ELF-1 (cell line): ENCODE measurements at places on chromosomes 7 and 10.

DNA sequence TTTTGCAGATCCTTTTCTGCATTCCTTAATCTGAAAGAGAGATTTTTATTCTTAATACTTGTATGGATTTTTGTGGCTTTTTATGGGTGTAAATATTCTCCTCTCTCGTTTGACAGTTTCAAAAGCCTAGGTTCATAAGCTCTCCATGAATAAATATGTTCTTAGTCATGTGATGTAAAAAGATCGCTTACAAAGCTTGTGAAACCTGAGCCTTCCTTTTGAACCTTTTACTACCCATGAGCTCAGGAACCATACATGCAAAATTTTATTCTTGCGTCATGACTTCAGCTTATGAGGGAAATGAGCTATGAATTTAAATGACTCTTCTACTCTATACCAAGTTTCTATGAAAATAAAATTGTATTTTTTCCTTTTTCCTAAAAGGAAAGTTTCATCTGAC is 98.7 kb downstream of the POLL start:
- DNase-seq, result no peak

GRCh38 chr7:120583899-120584586 is 273.9 kb downstream of the TSPAN12 start:
- DNase-seq, result no peak

DNA sequence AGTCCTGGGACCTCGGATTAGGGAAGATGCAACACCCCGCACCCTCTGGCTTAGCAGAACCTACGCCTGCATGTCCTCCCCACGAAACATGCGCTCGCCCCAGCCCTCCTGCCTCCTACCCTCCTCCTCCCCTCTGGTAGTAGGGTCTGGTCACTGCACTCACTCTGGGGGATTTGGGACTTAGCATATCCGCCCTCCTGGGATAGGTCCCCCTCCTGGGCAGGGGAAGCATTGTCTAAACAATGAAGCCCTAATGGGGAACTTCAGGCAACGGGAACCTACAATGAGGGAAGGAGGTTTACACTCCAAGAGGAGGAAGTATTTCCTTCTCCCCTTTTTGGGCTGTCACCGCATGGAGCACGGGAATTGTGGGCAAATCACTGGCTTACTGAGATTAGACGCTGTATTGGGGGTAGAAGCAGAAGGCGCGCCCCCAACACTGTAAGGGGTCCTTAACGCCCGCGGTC is 892 bp downstream of the CRHR2 start:
- no peak for DNase-seq

DNA sequence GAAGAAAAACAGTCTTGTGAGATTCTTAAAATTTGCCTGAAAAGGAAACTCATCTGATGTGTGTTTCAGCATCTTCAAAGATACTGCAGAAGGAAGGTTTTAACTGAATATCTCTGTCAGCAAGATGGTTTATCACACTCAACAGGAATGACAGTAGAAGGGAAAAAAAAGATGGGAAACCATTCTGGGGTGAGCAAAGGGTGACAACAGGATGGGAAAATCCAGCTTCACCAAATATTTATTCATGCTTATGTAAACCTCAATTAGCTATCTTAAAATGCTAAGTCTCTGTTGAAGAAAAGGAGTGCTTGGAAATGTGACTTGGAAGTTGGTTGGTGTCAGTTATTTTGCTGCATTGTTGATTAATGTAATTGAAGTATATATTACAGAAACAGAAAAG is 82.2 kb downstream of the FZD1 start:
- DNase-seq, result no peak

- DNase-seq, result no peak
These were observed 610.6 kb upstream of the FOXK1 start for GRCh38 chr7:4071370-4072058.

GRCh38 chr7:75878312-75878768 is 494 bp upstream of the RHBDD2 start:
- no peak for DNase-seq

GRCh38 chr10:94014304-94014703 is 20.6 kb downstream of the PLCE1 start:
- DNase-seq, result no peak

GRCh38 chr10:103733045-103733419 is 122.3 kb downstream of the SH3PXD2A start:
- DNase-seq, result peak; percentile 81

- DNase-seq, result peak; percentile 57
These were observed 238.5 kb downstream of the ZMYND11 start for GRCh38 chr10:373526-374309.

GRCh38 chr10:33036670-33037069 is 78.6 kb upstream of the ITGB1 start:
- no peak for DNase-seq

DNA sequence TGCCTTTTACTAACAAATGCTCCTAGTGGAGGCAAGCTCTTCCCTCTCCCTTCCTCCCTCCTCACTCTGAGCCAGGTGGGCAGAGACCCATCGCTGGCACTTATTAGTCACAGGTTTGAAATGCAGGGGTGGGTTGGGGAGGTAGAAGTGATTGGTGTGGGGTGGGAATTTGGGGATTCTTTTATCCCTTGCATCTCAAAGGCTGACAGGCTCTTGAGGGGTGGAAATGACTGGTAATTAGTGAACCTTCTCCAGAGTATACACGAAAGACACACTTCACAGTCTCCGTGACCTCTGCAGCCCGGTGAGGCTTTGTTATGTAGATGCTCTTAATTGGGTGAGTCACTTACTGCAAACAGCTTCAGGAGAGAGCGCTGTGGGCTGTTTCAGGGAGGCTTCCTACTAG is 13.9 kb upstream of the LRMDA start:
- DNase-seq, result peak; percentile 91

DNA sequence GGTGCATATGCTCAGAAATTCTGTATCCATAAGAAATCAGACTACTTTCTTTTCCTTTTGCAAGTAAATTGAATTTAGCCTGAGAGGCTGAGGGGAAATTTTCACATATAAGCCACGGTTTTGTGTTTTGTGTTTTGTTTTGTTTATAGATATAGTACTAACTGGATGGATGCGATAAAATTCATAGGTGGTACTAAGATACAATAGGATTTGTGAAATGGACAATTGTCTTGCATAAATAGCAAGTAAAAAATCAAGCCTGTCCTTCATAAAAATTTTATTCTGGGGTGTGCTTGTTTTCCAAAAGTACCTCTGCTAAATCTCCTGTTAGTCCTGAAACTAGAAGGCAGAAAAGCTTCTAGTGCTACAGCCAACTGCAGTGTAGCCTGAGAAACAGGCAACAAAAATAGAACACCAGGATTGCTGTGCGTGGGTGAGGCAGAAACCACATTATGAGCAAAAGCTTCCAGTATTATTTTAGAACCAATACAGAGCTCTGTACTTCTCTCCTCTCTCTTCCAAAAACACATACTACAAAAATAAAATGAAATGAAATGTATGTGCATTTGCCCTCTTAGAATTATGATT is 634 bp upstream of the HDAC9 start:
- DNase-seq, result peak; percentile 10

- no peak for DNase-seq
These were observed 113.3 kb downstream of the ARHGAP22 start for GRCh38 chr10:48491392-48492139.

DNA sequence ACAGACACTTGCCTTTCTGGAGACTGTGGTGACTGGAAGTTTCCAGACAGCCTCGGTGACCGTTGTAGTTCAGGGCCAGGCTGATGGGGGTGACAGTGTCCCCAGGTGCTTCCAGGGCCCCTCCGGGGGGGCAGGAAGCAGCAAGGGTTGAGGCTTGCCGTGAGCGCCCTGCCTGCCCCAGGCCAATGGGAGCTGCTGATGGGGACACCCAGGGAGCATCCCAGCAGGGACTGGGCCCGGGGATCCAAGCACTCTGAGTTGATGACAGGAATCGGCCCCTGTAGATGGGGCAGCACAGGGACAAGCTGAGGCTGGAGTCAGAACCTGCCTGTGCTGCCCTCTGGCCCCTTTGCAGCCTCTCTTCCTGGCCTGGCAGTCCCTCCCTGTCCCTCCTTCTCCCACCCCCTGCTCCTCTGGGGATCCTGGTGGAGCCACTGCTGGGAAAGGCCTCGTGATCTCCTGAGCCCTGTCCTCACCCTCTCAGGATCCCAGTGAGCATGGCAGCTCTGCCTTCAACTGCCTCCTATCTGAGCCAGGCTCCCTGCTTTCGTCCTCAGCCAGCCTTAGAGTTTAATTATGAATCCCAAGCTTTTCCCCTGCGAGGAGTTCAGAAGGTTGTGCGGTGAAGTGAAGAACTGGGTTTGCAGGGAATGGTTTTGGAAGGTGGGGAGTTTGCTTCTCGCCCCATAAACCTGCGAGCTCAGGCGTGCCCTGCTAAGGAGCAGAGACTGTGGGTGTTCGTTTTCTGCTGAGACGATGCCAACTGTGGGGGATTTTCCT is 84.7 kb downstream of the ADCY1 start:
- DNase-seq, result no peak

DNA sequence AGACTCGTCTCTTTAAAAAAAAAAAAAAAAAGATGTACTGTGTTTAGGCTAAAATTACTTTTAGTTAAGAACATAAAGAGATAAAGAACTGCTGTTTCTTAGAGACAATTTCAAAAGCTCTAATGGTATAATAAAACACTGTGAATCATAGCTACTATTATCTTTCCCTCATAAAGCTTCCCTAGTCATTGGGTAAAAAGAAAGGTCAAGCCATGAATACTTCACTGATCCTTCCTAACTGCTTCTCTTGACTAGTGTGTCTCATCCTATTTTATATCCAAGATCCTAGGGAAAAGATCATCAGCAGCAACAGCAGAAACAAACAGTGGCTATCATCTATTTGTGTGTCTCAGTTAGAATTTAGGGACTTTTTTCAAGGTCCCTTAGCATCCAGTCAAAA is 10.5 kb downstream of the YME1L1 start:
- no peak for DNase-seq

- DNase-seq, result no peak
These were observed 33.1 kb downstream of the SEMA3D start for GRCh38 chr7:85153715-85154114.

GRCh38 chr7:157432541-157432956 is 95.7 kb downstream of the DNAJB6 start:
- peak; percentile 94 for DNase-seq

DNA sequence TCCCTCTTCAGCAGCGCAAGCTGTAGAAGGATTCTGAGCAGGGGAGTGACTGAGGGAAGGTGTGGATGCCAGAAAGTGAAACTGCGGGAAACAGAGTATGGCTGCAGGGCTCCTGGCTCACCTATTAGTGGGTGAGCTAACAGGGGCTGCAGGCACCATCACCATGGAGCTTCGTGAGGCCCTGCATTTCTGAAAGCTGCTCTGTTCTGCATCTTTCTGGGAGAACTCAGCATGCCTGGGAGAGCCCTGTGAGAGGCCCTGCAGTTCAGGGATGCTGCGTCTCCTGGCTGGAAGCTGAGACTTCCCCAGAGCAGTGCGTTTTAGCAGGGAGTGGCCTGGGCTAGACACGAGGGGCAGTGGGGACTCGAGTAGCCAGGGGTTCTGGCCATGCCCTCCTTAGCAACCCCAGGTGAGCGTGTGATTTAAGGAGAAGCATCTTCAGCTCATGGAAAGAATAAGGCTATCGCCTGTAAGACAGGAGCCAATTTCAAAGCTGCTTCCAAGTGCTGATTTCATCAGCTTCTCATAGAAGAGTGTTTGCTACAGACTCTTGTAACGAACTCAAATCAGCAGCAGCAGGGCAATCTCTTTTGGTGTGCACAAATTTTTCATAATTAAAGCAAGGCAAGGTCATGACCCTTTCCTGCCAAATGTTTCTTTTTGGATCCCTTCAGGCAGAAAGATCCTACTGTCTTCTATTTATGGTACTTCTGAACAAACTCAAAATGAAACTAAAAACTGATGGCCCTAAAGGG is 293.6 kb upstream of the ZNF32 start:
- peak; percentile 10 for DNase-seq

DNA sequence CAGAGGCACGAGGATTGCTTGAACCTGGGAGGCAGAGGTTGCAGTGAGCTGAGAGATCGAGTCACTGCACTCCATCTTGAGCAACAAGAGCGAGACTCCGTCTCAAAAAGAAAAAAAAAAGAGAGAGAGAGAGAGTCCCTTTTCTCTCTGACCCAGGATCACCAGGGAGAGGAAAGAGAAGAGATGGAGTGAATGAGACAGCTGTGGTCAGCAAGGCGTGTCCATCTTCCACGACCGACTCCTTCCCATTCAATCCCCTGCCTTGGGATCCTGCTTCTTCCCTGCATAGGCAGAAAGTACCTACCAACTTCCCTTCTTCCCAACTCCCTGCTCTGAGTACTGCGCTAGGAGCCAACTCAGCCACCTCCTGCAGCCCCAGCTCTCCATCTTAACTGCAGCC is 5.2 kb upstream of the ZAN start:
- DNase-seq, result no peak

DNA sequence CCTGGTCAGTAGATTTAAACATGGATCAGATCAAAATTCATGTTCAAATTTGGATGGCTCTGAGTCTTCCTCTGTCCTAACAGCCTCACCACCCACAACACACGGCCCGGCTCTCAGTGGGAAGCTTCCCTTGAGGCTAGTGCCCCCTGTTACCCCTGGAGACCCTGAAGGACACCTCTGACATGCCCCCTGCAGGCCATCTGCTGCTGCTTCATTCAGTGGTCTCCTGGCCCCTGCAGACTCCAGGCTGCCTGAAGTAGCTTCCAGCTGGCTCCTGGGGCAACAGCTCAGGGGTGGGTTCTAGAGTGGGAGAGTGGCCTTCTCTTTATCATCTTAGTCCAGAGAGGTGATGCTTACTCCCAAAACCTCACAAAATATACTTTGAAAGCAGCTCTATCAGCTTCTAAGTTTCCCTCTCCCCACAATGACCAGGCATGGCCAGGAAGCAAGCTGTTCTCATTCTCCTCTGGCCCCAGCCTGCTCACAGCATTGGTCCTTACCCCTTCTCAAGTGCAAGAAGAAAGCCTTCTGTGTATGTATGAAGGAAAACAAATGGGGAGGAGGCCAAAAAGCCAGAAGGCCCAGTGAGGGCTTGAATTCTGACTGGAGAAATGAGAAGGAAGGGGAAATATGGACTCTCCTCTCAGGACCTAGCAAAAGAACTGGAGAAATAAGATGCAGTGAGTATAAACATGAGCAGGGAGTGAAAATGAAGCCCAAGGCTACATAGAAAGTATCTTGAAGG is 189.6 kb upstream of the INHBA start:
- peak; percentile 60 for DNase-seq

- DNase-seq, result peak; percentile 23
These were observed 27.9 kb upstream of the ASCC1 start for GRCh38 chr10:72243822-72244437.

DNA sequence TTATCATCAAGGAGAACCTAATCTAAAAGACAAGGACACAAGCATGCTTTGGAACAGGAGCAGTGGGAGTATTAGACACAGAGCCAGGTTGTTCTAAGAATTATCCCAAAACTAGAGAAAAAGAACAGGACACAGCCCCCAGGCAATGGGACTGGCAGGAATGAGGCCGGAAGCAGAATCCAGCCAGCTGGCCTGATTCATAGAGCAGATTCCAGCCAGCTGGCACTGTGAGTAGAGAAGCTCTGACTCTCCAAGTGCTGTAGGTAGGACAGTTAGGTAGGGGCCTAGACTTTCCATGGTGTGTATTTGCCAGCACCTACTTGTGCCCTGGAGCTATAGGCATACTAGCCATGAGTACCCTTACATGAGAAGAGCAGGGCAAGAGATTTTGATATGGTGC is 13.3 kb upstream of the RAB18 start:
- DNase-seq, result no peak
